Caco-2 (cell line): ENCODE measurements at places on chromosomes 4 and X. TPM values are rescaled to one million over a fixed set of nuclear protein-coding genes. Genes with fewer than 3 reads are reported as not detected.

- no peaks in the 10 kb centered on the region for H3K36me3 ChIP-seq
- H3K27me3 ChIP-seq = no peaks in the 10 kb centered on the region
- H3K4me3 ChIP-seq = no peak overlapping the region
- peaks cover 7% of the 10 kb centered on the region; the same call in 1 of the 2 replicates for H3K4me1 ChIP-seq
- no peak for DNase-seq
- no peak overlapping the region for H3K27ac ChIP-seq
Measured at GRCh38 chr4:114420069-114420468, 178.5 kb upstream of the UGT8 start.

DNA sequence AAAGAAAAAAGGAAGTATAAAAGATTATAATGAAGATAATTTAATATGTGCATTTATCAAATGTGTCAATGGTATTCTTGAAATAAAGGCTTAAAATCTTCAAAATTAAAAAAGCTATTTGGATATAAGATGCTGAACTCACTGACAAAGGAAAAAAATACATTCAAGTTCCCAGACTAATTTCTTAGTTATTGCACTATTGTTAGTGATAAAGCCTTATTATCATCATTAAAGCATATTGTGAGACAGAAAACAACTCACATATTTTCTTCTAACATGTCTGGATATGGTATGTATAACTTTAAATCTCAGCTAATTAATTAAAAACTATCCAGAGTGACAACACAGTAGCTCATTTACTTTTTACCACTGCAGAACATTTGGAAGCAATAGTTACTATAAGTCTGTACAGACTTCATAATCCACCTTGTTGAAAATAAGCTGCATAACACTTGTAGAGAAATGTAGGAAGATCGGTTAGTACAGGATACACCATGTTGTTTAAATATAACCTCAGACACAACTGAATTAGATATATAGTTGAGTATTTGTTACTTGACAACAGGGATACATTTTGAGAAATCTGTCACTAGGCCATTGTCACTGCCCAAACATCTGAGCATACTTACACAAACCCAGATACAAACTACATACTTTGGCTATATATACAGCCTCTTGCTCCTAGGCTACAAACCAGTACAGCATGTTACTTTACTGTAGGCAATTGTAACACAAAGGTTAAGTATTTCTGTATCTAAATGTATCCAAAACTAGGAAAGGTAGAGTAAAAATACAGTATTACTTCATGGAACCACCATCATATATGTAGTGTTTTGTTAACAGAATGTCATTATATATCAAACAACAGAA, 12.8 kb upstream of the FAM200B start:
- H3K4me1 ChIP-seq = no peaks in the 10 kb centered on the region
- no peak for DNase-seq
- H3K27me3 ChIP-seq = no peaks in the 10 kb centered on the region
- no peak overlapping the region for H3K4me3 ChIP-seq
- H3K36me3 ChIP-seq = no peaks in the 10 kb centered on the region

The IL2 gene
- not detected in 2 replicates for total RNA-seq

DNA sequence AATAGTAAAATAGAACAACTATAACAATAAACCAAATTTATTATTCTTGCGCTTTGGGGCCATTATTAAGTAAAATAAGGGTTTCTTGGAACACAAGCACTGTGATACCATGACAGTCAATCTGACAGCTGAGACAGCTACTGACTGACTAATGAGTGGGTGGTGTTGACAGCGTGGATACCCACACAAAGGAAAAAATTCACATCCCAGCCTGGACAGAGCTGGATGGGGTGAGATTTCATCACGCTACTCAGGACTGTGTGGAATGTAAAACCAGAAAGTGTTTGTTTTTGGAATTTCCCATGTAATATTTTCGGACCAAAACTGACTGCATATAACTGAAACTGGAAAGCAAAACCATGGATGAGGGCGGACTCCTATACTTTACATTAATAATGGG, 48.8 kb downstream of the IGFBP7 start:
- no peak for DNase-seq
- no peaks in the 10 kb centered on the region for H3K27me3 ChIP-seq
- no peaks in the 10 kb centered on the region for H3K36me3 ChIP-seq
- H3K27ac ChIP-seq = no peak overlapping the region
- peaks cover 20% of the 10 kb centered on the region for H3K4me1 ChIP-seq
- H3K4me3 ChIP-seq = no peak overlapping the region

The HPSE gene
- total RNA-seq = 3.1 and 3.9 TPM in 2 replicates

DNA sequence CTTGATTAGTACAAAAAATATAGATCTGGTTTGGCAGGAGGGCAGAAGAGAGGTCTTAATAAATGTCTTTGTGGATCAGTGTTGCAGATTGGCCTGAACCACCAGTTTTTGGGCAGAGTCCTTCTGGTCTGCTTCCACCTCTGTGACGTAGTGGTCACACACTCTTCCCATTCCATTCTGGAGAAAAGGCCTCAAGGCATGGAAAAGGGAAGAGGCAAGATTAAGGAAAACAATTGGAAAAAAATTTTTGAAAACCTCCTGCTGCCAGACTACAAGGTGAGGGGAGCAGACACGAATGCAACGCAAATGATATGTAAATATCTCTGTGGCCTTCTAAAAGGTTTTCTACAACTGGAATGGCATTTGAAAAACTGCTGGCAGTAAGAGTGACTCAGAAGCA, 24.3 kb upstream of the FAM47C start:
- DNase-seq = no peak
- no peaks in the 10 kb centered on the region for H3K27me3 ChIP-seq
- H3K36me3 ChIP-seq = no peaks in the 10 kb centered on the region
- no peaks in the 10 kb centered on the region for H3K4me1 ChIP-seq

- peaks cover 3% of the 10 kb centered on the region for H3K4me1 ChIP-seq
- DNase-seq = no peak
- peak overlapping the region; percentile 58 for H3K27ac ChIP-seq
- no peaks in the 10 kb centered on the region for H3K27me3 ChIP-seq
Measured at GRCh38 chr4:1296324-1297022, 6.8 kb downstream of the MAEA start.

The NUP62CL gene
- 1.00 and 1.5 TPM in 2 replicates for total RNA-seq

The BEX5 gene
- not detected in 2 replicates for total RNA-seq

DNA sequence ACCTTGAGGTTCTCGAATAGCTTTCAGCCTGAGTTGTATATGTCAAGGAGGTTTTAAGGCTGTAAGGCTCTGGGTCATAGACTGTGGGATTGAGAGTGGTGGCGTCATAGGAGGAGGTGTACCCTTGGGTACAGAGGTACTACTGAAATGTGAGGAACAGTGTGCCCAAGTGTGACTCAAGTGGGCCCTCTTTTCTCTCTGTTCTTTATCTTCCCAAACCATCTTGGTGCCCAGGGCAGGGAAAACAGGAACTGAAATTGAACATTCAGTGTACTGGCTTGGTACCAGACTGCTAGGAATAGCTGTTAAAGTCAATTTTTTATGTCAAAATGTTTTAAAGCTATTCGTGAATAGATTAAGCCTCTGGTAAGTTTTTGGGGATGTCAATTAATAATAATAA, 136.2 kb upstream of the RPS6KA3 start:
- no peaks in the 10 kb centered on the region for H3K27me3 ChIP-seq
- H3K4me1 ChIP-seq = peaks cover 5% of the 10 kb centered on the region; the same call in 1 of the 2 replicates

DNA sequence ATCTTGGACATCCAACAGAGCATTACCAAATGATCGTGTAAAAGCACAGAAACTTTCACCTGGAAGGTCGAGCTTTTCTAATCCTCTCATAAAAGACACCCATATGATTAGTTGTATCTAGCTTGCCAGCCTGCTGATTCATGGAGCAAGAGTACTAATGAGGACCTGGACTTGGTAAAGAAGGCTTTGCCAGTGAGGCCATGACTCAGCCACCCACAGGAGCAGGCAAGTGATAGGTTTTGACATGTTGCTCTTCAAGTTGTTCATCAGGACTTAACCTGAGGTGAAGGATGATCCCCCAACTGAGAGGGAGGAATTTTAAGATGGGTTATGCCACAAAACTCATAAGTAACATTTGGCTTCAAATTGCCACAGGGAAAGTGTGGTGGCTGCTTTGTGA, 24.7 kb upstream of the EPGN start:
- no peak overlapping the region for H3K27ac ChIP-seq
- no peaks in the 10 kb centered on the region for H3K36me3 ChIP-seq
- no peaks in the 10 kb centered on the region for H3K27me3 ChIP-seq
- DNase-seq = no peak
- no peaks in the 10 kb centered on the region for H3K4me1 ChIP-seq

- H3K4me1 ChIP-seq = no peaks in the 10 kb centered on the region
- no peaks in the 10 kb centered on the region for H3K36me3 ChIP-seq
- no peak for DNase-seq
- no peak overlapping the region for H3K27ac ChIP-seq
- no peak overlapping the region for H3K4me3 ChIP-seq
- H3K27me3 ChIP-seq = no peaks in the 10 kb centered on the region
Measured at GRCh38 chr4:108965472-108966076, 202.7 kb upstream of the ETNPPL start.
